ENCODE measurements at places on chromosomes 12 and 14.
A peak's percentile ranks its signal among the peaks of the same experiment; 100 is the strongest.

GRCh38 chr12:67630373-67631088 lies 18.0 kb upstream of the DYRK2 start:
- peak; percentile 73 for DNase-seq

GRCh38 chr14:95698287-95698686 lies 12.1 kb downstream of the TCL1B start:
- no peak for DNase-seq

DNA sequence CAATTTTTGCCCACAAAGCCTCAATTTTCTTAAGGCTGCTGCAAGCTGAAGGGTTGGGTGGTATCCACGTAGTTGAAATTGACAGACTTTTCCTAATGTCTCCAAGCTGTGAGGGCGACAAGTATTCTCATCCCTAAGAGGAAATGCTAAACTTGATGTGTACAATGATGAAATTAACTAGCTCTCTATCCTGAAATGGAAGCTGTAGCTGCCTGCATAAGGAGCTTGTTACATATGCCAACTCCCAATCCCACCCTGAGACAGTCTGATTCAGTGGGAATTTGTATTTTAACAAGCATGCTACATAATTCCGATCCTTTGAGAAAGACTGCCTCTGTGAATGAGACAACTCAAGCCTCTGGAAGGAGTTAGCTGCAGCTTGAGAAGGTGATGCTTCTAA lies 45.7 kb upstream of the MDM1 start:
- no peak for DNase-seq

GRCh38 chr12:18567787-18568186 lies 170.0 kb downstream of the PLCZ1 start:
- DNase-seq, result no peak

DNA sequence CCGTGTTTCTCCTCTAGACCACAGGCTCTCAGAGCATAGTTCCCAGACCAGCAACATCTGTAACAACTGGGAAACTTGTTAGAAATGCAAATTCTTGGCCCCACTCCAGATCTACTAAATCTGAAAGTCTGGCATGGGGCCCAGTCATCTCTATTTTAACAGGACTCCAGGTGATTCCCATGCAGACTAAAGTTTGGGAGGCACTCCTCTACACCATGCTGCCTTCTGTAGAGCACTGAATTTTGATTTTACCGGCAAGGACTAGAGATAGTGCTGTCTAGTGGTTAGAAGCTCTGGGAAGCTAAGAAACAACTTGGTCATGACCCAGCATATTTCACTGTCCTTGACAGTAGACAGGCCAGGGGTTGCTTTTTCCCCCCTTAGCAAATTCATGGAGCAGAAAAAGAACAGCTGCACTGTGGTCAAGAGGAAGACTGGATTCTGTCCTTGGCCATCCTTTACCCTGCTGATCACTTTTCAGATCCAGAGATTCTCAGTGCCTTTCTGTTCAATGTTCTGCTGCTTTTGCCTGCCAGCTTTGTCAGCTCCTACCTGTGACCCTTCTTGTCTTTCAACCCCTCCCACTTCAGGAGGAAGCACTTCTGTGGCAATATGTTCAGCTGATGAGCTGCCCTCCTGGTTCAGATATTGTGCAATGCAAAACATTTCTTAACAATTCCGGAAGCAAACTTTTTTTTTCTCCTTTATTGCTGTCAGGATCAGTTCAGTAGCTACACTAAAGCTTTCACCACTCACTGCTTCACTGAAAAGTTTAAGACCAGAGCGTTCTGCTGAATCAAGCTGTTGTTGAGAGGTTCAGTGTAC lies 133.8 kb upstream of the NUDT4 start:
- no peak for DNase-seq

- no peak for DNase-seq
Observed at GRCh38 chr12:21774358-21775132, at the start of gene KCNJ8. TSS of gene KCNJ8 (minus strand) at chr12:21774706. CDS start at chr12:21773616, 1,090 bp downstream.

DNA sequence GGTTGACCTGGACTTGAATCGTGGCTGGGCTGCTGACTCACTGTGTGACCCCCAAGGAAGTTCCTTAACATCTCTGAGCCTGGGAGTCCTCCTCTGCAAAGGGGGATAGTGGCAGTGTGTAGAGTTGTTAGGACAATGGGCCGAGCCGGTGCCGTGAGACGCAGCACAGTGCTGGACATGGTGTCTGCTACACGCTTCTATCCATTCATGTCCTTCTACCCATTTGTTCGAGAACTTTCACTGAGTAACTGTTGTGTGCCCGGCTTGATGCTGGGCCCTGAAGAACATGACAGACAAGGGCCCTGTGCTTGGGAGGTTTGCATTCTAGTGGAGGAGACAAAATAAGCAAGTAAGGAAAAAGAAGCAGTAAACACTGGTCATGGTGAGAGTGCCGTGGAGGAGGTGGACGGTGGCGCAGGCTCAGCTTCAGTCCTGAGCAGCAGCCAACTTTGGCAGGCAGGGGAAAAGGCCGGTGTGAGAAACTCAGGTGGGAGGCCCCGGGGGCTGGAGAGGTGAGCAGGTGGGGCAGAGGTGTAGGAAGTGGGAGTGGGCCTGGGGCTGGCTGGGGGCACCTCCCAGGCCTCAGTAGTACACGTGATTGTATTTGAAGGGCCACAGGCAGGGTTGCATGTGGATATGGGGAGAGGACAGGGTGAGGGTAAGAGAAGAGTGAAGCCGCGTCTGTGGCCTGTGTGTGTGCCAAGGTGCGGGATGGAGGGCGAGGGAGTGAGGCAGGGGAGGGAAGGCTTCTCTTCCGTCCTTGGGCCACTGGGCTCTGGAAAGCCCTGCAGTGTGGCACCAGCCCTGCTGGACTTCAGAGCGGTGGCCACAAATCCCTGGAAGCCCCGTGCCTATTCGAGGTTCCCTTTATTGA lies 13.8 kb downstream of the VASH1 start:
- no peak for DNase-seq

- no peak for DNase-seq
Observed at GRCh38 chr14:100899884-100900771, 3.4 kb downstream of the RTL1 start.

DNA sequence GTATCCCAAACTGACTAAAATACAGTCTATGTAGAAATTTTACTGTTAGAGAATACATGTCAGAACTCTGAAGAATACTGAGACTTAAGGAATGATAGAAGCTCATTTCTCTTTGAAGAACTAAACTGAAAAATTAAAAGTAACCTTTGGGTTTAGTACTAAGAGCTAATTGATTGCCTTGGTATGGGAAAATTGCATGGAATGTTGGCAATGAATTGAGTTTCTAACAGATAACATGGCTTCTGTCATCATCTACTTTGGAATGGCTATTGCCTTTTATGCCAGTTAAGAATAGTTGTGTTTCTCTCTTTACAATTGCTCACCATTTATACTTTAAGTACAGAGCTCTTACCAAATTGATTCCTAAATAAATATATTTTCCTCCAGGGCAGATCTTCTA lies 308.8 kb upstream of the SYT1 start:
- no peak for DNase-seq
